ENCODE measurements at places on chromosomes 6 and 20.

GRCh38 chr6:74447013-74447412 is 751.0 kb downstream of the CD109 start:
- no peak for DNase-seq

GRCh38 chr6:151451417-151451949 is 443 bp downstream of the RMND1 start:
- no peak for DNase-seq

DNA sequence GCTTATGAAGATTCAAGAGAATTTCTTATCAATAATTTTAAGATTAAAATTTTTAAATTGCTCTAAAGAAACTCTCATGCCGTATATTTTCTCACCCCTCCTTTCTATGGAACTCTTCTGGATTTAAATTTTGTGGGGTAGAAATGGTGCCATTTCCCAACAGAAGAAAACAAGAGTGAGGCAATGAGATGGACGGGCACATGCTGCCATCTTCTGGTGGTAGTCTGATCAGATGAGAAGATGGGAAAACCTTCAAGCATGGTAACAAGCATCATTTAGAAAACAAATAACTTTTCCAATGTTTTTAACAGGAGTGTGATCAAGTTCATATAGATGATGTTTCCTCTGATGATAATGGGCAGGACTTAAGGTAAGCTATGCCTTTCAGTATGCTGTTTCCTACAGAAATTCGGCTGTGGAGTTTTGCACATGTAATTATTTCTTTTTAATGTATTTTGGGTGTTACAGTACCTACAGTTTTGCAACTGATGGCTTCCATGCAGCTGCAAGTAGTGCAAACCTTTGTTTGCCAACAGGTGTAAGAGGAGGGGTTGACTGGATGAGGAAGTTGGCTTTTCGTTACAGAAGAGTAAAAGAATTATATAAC is 271.4 kb downstream of the EYA4 start:
- DNase-seq, result peak; percentile 49

- no peak for DNase-seq
These were observed 1.7 kb upstream of the KIF25 start for GRCh38 chr6:167995731-167996151.

DNA sequence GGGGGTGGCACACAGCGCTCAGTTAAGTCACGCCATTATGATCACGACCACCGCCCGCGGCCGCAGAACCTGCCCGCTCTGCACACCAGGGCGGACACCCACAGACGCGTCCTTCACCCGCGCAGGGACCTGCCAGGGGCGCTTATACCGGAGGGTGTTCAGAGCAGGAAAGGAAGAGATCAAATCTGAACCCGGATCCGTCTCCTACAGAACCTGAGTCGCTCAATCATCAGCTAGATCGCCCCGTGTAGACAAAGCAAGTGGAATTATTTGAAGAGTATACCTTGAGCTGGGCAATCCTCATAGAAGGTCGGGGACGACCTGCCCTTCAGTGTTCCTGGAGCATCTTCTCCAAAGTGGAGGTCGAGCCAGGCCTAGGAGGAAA is 14.4 kb upstream of the ZNF217 start:
- peak; percentile 2 for DNase-seq

GRCh38 chr6:53331678-53332077 is 17.1 kb downstream of the ELOVL5 start:
- DNase-seq, result no peak

DNA sequence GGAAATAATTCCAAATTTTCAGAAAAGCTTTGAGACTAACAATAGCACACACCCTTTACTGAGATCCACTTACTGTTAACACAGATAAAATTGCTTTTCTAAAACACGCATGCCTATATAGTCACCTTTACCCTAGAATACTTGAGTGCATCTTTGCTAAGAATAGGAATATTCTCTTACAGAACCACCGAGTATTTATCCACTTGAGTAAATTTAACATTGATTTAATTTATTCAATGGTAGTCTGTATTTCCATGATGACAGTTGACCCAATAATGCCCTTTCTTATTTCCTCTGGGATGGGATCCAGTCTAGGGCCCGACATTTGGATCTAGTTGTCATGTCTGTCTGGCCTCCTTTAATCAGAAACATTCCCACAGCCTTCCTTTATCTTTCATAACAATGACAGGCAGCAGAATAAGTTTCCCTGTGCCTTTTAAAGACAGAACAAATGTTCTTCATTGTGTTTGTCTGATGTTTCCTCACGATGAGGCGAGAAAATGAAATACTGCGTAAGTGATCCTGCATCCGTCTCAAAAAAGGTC is 56.6 kb upstream of the ERVFRD-1 start:
- no peak for DNase-seq

DNA sequence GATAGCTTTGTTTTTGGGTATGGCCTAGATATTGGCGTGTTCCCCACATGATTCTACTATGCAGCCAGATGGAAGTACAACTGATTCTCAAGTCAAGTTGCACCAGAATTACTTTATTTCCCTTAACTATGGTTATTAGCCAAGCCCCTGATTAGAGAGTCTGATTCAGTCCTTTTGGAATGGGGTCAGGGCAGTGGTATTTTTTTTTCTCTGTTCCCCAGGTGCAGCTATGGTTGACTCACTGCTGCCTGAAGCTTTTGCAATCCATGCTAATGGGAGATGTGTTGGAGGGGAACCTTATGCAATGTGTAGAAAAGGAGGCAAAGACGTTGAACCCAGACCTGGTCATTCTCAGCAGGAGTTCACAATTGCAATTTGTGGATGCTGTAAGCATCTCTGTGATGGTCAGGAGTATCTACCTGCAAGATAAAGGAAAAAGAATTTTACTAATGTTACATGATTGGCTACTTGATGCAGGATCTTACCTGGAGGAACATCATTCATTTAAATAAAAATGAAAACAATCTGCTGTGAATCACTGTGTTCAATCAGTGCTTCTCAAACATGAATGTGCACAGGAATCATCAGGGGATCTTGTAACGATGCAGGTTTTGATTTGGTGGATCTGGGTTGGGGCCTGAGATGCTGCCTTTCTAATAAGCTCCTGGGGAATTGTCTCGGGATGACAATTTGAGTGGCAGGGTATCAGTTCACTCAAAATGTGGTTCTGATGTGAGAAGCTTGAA is 49.4 kb downstream of the PFDN4 start:
- DNase-seq, result peak; percentile 80

DNA sequence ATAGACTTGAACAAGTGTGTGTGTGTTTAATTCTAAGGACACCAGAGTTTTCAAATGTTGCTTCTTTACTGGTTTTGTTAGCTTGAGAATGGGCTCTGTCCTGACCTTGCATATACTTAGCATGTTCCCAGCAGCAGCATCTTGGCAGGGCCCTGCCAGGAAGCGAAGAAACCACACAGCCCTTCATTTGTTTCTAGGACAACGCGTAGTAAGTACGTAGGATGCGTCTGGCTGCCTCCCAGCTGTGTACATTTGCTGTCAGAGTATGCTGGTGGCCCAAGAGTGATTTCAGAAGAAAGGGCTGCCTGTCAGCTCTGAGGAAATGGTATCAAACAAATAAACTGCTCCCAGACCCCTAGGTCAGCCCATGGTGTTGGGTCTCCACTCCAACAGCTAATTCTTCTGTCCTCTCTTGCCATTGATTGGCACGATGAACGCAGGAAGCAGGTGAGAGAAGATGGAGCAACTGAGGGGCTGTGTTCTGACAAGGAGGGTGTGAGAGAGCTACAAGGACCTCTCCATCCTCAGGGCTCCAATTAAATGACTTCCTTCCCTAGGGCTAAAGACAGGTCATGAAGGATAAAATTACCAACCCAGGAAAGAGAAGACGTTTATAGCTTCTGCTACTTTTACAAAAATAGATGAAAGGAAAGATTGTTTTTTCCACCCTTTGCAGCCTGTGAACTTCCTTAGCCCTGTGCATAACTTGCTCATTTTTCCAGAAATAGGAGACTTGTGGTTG is 55.9 kb upstream of the HDDC2 start:
- DNase-seq, result no peak

DNA sequence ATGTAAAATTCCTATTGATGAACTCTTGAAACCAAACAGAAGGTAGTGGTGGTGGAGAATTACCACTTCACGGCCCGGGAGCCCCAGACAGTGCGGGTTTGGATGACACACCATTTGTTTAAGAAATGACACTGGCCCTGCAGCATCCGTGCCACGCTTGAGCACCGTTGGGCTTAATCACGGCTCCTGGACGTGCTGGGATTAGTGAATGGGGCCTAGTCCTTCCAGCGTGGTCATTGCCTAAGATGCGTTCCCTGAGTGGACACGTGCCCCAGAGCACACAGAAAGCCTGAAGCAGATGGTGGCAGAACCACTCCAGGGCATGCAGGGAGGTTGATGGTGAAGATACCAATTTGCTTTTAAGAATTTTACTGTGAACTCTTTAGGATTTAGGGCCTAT is 14.5 kb downstream of the STX16 start:
- no peak for DNase-seq

DNA sequence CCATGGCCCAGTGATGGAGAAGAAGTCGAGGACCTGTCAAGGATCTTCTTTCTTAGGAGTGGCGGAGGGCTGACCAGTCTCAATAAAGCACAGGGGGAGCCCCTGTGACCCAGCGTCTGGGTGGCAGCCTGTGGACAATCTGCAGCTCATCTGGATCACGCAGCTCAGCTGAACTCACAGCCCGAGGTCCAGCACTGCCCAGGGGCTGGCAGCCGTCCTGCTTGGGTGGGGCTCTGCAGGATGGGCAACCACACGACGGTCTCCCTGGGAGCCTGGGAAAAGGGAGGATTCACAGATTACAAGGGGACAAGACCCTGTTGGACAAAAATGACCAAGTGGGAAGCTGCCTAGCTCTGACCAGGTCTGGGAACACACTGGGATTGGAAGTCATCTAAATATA is 110.8 kb downstream of the MYLK4 start:
- DNase-seq, result no peak

DNA sequence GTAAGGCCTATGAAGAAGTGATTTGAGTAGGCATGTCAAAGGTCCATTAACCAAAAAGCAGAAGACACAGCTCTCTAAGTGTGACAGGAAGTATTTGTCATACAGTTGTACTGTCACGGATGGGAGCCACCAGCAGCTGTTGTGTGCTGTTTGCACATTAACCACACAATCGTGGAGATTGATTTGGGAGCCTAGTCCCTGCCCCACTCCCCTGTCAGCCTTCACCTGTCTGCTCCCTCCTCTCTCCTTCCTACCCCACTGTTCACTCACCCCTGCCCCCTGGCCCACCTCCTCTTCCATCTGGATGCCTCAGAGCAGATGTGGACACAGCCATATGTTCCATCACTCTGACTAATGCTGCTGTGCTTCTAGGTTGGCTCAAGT is 124.7 kb upstream of the SPACA1 start:
- no peak for DNase-seq

DNA sequence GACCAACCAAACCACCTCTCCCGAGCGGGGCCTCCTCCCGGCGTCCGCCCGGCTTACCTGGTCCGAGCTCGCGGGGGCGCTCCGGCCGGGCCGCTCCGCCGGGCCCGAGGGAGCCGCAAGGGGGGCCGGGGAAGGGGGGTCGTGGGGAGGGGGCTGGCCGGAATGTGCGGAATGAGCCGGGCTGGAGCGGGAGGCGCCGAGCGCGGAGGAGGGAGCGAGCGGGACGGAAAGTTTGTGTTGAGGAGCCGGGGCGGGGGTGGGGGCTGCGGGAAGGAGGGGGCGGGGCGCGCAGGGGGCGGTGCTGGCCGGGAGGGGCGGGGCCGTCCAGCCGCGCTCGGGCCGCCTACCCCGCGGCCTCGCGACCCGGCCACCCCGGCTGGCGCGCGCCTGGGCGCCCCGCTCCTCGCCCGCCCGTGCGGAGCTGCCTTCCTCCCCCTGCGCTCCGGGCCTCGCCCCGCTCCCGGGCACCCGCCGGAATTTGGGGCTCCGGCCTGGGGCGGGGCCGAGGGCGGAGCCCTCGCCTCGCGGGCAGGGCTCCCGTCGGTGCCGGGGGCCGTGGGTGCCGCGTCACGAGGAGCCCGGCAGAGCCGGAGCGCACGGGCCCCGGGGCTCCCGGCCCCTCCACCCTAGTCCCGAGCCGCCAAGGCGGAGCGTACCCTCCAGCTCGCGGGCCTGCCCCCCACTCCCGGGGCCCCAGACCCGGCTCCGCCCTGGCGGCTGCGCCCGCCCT is at the start of gene TEAD3:
Gene TEAD3, minus strand, starts transcription at position 239 of the 730 bp plus-strand sequence.
- DNase-seq, result peak; percentile 71

GRCh38 chr20:51126337-51126736 is 103.4 kb upstream of the KCNG1 start:
- no peak for DNase-seq

DNA sequence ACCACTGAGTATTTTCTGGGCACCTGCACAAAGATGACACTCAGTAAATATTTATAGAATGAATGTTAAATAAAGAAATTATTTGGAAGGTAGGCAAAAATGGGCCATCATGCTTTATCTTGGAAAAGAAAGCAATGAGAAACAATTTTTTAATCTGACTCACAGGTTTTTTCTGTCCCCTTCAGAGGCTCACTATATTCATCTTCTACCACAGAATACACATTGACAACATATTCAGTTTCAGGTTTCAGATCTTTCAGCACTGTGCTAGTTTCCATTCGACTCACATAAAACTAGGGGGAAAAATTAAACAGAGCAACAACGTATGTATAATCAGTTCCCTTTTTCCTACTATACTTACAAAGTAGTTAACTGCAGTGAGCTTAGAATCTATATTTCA is 58.3 kb downstream of the COL12A1 start:
- no peak for DNase-seq

GRCh38 chr20:63707558-63708300 is at the start of the genes ARFRP1 and ZGPAT:
ARFRP1 (minus strand) TSS chr20:63707976; CDS start chr20:63707091, 885 bp downstream.
ZGPAT (plus strand) TSS chr20:63708039; CDS start chr20:63708581, 542 bp downstream.
- peak; percentile 76 for DNase-seq

GRCh38 chr6:8750627-8751026 is 315.3 kb upstream of the SLC35B3 start:
- DNase-seq, result no peak

- peak; percentile 81 for DNase-seq
These were observed 9.3 kb upstream of the KCNK15 start for GRCh38 chr20:44736170-44737021.

- DNase-seq, result no peak
These were observed 75.7 kb downstream of the SYNJ2 start for GRCh38 chr6:158057213-158057987.

GRCh38 chr20:49813305-49813974 is 812 bp downstream of the SLC9A8 start:
- no peak for DNase-seq

- no peak for DNase-seq
These were observed 695.0 kb downstream of the COL12A1 start for GRCh38 chr6:74510878-74511277.

DNA sequence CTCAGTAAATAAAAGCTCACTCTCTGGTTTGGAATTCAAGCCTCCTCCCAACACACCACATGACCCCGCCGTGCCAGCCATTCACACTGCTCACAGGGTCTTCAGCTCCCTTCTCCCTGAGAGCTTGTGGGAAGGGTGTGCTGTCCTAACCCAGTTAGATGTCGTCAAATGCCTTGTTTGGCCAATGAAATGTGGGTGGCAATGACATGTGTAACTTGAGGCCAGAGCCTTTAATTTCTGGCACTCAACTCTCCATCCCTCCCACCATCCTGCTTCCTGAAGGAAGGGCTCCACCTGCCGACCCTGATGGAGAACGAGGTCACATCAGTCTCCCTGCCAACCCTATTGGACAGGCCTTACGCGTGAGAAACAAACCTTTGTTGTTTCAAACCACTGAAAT is 224.5 kb upstream of the AGPAT4 start:
- DNase-seq, result no peak

All from muscle of back (tissue), 13 donors.